ENCODE measurements at places on chromosomes 16 and 17.
A peak's percentile ranks its signal among the peaks of the same experiment; 100 is the strongest.

- peak; percentile 65 for DNase-seq
Observed at GRCh38 chr17:7589204-7589868, 558 bp downstream of the SOX15 start.

DNA sequence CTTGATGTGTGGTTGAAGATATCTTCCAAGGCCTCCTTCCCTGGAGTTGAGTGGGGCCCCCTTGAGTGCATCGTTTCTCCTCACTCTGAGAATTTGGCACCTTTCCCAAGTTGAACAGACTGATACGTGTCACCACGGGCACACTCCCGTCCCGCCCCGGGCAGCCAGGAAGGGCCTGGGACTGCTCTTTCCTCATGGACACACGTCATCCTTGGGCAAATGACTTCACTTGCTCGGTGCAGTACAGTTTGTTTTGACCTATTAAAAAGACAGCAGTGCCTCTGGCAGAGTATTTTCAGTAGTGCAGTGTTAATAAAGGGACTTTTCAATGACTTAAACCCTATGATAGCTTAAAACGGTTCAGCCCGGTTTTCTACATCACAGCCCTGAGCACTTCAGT, 59.9 kb downstream of the SEC14L1 start:
- DNase-seq: no peak

DNA sequence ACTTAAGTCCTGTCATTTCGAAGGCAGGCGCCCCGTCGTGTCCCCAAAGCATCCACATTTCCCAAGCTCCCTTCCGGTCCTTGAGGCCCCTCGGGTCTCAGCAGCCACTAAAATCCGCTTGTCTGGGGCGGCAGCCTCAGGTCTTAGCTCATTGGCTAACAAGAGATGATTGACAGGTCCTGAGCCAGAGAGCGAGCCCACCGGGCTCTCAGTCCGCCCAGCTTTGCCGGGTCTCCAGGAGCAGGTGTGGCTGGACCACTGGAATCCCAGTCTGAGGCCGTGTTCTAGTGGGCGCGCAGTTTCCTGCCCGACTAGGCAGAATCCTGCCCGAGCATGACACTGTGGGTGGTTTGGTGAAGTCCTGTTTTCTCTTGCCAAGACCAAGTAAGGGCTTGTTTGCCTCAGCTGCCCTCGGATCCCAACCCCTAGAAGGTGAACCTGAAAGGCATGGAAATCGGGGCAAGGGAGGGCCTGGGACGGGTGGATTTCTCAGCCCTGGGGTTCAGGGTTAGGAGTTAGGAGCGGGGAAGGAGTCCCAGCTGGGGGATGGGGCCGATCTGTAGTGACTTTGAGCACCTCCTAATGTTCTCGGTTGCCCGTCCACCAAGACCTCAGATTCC, 42.8 kb downstream of the MRC2 start:
- DNase-seq: no peak

GRCh38 chr17:66829386-66829864, 5.5 kb upstream of the CACNG5 start:
- DNase-seq: peak; percentile 18

GRCh38 chr16:88983771-88984687, 7.0 kb upstream of the CBFA2T3 start:
- DNase-seq: no peak

DNA sequence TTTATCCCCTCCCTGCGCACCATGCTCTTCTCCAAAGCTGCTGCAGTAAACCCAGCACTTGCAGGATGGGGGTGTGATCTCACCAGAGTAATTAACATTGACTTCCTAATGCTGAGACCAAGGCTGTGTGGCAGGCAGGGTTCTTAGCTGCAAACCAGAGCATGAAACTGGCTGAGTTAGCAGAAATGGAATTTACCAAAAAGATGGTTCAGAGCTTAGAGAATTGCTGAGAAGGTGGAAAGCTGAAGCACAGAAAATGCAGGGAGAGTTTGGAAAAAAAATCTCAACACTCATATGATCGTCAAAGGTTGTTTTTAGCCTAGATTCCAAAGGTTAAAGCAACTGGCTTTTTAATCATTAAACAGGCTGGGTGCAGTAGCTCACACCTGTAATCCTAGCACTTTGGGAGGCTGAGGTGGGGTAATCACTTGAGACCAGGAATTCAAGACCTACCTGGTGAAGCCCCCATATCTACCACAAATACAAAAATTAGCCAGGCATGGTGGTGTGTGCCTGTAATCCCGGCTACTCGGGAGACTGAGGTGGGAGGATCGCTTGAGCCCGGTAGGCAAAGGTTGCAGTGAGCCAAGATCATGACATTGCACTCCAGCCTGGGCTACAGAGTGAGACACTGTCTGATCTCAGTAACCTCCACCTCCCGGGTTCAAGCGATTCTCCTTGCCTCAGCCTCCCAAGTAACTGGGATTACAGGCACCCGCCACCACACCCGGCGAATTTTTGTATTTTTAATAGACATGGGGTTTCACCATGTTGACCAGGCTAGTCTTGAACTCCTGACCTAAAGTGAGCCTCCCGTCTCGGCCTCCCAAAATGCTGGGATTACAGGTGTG, 6.0 kb upstream of the TXNDC11 start:
- DNase-seq: no peak

DNA sequence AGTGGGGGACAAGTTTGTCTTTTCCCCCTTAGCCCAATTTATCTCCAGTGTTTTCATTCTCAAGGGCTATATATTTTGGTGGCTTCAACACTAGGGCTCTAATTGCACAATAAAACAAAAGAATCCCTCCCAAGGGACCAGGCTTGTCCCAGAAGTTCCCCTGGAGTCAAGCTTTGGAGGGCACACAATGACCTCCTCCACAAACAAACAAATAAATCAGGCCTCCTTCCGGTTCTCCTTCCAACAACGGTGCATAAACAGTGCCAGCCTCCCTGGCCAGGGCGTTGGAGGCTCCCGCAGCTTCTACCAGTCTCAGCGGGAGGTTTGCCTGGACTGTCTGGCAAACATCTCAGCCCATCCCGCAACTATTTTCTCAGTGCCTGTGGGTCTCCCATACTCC, 188.0 kb upstream of the FOXF1 start:
- DNase-seq: no peak

All from activated CD4-positive, alpha-beta T cell treated with anti-CD3 and anti-CD28 coated beads, Interleukin-2, amount 50 U/mL, for 1 hour (primary cell).